ENCODE measurements at places on chromosomes 6 and 20.

DNA sequence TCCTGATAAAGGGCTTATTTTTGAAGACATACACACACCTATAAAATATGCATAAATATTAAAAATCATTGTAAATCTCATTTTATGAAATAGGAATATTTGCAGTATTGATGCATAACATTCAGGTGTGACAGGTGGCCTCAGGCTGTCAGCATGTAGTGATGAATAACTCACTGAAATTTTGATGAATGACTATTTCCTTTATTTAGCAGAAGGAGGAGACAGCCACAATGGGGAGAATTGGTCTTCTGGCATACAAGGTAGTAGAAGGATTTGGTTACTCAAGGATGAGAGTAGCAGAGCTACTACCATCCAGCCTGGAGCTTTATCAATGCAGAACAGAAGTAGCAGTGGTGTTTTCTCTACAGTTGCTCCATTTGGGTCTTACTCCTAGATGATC is 47.2 kb downstream of the RGS17 start:
- DNase-seq: no peak

GRCh38 chr20:50304501-50304856 is 113.8 kb downstream of the CEBPB start:
- DNase-seq: no peak

- no peak for DNase-seq
These were observed 179.9 kb upstream of the RUNX2 start for GRCh38 chr6:45148278-45148677.

DNA sequence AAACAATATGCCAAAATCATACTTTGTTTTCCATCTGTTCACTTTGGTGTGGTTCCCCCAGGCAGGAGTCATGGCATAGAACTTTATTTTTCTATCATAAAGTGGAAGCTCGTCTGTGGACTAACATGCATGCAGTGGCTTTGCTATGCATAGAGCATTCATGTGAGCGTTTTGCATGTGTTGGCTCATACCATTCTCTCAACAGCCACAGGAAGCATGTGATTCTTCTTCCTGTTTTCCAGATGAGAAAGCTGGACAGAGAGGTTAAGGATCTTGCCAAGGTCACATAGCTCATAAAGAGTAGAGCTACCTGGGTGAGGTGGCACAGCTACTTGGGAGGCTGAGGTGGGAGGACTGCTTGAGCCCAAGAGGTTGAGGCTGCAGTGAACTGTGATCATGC is 123.4 kb upstream of the HDGFL1 start:
- no peak for DNase-seq

- DNase-seq: no peak
These were observed 71.2 kb downstream of the SAMD5 start for GRCh38 chr6:147579667-147580066.

- no peak for DNase-seq
These were observed 92.5 kb upstream of the GGTLC1 start for GRCh38 chr20:24081077-24081476.

DNA sequence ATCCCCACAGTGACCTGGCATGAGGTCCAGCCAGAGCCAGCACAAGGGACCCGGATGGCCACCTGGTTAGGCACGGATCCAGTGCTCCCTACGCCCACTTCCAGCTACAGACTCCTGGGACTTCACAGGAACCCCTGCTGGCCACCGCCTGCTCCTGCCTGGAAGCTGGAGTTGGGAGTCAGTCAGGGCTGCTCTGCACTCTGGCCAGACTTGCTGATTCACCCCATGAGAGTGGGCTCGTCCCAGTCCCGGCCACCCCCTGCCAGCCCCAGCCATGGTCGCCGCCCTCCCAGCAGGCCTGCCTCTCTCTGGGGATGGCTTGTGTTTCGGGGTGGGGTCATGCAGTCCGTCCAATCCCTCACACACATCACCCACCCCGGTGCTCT is 125.8 kb downstream of the DLL1 start:
- DNase-seq: no peak

- no peak for DNase-seq
These were observed 48.8 kb upstream of the PRND start for GRCh38 chr20:4672948-4673347.

All from Jurkat, Clone E6-1 (cell line).